ENCODE measurements at places on chromosomes 2 and 18.
A peak's percentile ranks its signal among the peaks of the same experiment; 100 is the strongest.

DNA sequence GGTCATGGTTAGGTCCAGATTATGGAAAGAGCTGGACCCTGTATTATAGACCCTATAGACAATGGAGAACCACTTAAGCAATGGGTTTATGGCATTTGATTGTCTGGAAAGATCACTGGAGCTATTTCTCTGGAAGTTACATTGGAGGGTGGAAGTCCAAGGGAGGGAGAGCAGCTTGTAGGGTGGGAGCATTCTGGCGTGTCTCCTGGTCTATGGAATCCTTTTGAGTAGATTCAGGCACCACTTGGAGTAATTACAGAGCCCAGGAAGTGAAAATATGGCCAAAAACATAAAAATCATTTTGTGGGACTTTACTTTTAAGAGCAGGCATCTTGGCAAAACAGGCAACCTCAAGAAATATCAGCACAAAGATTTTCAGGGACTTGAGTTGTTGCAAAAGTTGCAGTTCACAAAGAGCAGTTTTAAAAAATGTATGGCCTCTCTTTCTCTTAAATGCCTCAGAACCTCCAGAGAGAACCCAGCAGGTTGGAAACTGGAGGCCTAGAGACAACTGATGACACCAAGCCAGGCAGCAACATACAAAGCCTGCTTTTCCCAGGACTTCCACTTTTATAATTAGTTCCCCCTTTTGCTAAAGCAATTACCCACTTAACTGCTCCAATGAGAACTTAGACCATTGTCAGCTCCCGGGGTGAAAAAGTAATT lies 331.0 kb downstream of the MYCN start:
- no peak for DNase-seq

DNA sequence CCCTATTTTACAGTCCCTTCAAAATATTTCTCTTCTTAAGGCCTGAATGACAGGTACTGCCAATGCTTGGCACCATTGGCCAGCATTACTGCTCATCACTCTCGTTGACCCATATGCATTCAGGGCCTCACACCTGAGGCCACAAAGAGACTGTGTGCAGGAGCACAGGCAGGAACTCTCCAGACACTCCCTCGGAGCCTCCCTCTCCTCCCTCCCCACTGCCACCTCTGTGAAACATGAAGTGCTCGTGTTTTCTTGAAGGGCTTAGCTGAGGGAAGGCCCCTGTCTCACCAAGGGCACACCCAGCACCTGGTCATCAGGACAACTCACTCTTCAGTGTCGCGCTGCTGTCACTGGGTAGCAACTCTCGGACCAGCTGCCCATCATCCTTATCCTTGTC lies 85.3 kb downstream of the LOXHD1 start:
- DNase-seq, result no peak

DNA sequence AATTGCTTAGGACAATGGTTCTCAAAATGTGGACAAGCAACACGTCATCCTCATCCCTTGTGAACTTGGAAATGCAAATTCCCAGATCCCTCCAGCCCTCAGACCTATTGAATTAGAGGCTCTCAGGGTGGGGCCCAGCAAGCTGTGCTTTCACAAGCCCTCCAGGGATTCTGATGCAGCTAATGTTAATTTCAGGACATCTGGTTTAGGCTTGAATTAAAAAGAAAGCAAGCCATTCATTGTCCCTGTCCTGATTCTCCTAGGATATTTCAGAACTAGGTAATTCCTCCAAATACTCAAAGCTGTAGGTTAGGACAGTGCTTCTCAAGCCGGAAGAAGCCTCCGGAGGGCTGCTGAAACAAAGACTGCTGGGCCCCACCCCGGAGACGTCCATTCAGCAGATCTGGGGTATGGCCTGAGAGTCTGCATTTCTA lies 26.0 kb upstream of the GLI2 start:
- no peak for DNase-seq

DNA sequence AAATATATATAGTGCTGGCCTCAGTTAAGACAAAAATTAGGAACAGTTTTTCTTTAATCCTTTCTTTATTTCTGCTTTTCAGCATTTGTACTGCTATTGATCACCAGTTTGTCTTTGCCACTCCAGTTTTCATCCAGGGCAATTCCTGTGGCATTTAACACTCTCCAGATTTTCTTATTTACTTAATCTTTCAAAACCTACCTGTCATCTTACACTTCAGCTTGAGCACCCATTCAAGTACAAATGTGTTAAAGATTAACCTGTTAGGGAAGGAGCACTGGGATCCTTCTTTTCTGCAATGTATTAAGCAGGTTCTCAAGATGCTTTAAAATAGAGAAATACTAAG lies 101.8 kb upstream of the SCN1A start:
- no peak for DNase-seq

GRCh38 chr2:216029416-216030129 lies 16.2 kb upstream of the MREG start:
- no peak for DNase-seq

GRCh38 chr18:53644799-53645471 lies 579.5 kb downstream of the MBD2 start:
- no peak for DNase-seq

DNA sequence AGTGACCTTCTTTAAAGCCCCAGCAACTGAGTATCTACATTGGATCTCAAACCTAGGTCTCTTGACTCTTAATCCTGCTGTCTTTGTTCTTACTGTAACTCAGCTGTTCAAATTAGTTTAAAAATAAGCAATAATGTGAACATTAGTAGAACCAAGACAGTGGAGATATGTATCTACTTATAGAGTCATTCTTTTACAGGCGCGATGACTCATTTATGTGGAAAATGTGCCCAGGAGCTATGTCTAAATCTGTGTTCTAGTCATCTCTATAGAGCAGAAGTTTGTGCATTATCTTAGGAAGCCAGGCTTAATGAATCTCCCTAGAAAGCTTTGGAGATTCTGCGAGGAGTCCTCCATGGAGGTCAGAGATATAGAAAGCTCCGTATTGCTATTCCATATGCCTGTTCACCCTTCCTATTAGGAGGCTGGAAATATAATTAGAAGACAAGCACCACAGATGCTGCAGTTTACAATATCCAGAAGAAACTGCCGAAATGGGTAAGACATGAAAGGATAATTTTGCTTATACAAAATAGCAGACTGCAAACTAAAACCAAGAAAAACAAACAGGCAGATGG lies 211.6 kb downstream of the TRIB2 start:
- no peak for DNase-seq

DNA sequence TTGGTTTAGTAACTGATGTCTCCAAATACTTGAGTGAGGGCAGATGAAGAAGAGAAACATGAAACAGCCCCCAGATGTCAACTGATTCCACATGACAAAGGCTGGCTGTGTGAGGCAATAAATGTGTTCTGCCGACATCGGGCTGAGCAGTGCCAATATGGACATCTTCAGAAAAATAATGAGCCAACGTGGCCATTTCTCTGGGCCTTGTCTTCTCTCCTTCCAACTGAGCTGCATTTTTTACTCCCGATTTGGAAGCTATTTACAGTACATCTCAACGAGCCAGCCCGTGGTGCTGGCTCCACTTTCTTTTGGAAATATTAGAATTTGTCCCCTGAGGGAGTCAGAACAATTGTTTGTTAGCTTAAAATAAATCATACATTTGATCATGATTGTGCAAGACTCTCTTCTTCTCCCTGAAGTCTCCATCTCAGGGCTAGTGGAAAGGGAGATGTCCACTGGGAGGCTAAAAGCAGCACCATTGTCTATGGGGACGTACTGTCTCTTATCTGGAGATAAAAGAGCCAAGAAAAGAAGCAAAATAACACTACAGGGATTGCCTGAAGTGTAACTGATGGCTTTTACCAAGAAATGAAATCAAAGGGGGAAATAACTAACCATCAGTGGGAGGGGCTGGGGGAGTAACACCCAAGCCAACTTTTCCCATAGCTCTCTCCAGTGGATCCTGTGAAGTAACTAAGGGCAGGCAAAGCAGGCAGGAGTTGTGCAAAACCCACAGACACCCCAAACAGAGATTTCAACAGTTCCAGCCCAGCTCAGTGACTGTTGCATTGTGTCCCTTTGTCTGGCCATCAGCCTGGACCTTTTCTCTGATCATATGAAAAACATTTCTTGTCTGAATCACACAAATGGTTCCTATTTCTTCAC lies 114.8 kb downstream of the RDH14 start:
- DNase-seq, result no peak

GRCh38 chr2:151669585-151670081 lies 64.6 kb downstream of the NEB start:
- no peak for DNase-seq

DNA sequence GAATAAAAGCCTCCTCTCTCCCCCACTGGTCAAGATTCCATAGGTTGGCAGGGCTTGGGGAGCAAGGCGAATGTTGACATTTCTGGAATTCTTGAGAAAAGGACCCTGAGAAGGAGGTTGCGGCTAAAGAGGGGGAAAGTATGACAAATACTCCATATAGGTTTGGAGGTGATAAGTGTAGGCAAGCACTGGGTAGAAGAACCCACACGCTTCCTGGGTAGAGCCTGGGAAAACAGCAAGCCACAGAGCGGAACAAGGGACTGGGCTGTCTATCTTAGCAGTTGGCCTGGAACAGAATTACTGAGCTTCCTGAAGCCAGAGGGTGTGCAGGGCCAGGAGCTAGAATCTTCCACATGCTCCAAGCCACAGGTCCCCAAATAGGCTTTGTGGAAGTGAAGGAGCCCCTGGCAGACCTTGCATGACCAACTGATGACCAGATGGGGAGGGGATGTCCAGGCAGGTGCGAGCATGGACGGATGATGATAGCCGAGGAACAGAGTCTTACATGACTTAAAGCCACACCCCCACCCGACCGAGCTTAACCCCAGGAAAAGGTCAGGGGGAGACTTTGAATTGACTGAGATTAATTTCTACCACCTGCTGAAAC lies 9.9 kb downstream of the PRKAG3 start:
- DNase-seq, result no peak

DNA sequence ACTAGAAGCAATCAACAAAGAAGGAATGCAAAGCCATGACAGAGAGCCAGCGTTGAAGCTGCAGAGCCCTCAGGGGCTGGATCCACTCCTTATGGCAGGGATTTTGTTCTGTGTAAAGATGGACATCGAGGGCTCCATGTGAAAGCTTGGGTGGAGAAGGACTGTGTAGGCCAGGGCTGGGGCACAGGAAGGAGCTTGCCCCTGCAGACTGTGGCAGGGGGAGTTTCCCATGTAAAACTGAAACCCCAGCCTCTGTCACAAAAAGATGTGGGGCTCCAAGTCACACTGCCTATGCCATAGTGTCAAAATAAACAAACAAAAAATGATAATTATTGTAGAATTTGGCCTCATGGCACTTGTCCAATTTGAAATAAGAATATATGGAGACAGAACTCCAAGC lies 408.7 kb upstream of the HS6ST1 start:
- DNase-seq, result no peak

DNA sequence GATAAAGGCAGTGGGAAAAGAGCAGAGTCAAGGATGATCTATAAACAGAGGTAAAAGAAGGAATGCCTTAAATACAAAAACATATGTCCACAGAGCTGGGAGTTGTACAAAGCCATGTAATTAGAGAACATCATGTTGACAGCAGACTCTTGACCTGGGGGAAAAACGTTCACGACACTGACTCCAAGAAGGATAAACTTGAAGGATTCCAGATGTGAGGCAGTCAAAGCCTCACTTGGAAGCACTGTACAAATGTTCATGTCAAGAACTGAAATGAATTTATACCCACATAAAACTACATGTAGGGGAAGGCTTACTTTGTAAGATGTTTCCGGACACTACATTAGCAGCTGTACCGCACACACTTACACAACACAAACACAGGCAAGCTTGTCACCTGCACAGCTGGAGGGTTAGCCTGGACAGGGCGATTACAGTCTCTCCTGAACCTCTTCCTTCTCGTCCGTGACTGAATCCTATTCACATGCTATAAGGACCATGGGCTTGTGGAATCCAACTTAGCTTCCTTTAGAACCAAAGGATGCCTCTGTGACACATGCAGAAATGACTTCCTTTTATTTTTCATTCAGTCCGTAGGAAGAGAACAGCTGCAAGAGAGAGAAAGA lies 88.6 kb downstream of the SH3YL1 start:
- DNase-seq, result no peak

GRCh38 chr2:28590496-28591301 lies 94.8 kb downstream of the PLB1 start:
- no peak for DNase-seq

- no peak for DNase-seq
Observed at GRCh38 chr2:109229094-109229675, 100.2 kb downstream of the SH3RF3 start.

GRCh38 chr2:27993402-27993787 lies 102.9 kb downstream of the BABAM2 start:
- DNase-seq, result no peak

DNA sequence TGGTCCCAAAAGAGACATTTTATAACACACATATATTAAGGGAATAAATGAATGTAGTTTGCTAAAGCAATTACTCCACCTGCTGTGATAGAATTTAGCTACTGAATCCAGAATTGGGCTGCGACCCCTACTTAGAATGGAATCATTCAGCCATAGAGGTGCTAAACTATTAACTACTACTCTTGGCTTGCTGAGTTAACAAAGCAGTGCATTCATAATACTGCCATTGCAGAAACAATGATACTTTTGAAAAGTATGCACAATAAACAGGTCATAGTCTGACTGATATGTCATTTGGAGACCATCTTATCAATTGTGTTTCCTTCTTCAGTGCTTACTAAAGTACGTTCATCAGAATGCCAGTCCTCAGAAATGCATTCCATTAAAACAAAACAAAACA lies 273.6 kb downstream of the PIEZO2 start:
- no peak for DNase-seq

DNA sequence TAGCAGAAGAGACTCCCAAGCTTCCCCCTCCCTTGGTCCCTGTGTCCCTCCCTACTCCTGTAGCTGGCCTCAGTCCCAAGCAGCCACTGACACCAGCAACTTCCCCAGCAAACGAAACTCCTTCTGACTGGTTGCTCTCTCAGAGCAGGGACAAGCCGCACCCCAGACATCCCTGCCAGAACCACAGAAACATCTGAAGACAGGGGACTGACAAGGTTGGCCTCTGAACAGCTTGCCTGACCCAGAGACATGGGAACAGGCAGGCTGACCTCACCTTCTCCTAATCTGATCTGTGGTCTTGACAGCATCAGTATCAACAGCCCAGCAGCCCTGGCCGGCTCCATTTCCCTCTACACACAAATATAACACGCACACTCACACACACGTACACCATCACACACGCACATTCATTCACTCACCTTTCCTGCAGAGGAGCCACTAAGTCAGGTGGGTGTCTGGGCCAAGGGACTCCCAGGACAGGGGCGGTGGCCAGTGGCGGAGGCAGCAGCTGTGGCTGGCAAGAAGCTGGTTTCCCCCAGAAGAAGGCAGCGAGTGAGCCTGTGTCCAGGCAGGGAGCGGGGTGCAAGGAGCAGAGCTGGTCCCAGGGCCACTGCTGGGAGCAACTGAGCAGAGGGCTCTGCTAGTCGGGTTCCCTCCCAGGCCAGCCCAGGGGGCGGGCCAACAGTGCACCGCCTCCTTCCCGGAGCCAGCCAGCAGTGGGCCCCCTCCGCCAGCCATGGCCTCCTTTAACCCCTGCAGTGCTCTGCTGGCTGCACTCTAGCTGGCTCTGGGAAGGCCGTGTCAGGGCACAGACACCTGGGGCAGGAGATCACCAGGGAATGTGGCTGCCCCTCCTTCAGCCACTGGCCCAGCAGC lies 59.1 kb downstream of the TNS1 start:
- peak; percentile 54 for DNase-seq

- DNase-seq, result no peak
Observed at GRCh38 chr18:38545071-38545470, 979.5 kb upstream of the CELF4 start.

- no peak for DNase-seq
Observed at GRCh38 chr2:191926671-191927070, 79.8 kb upstream of the CAVIN2 start.

- DNase-seq, result no peak
Observed at GRCh38 chr2:120990451-120990871, 254.8 kb downstream of the GLI2 start.

GRCh38 chr2:134087371-134087921 lies 166.4 kb upstream of the MGAT5 start:
- no peak for DNase-seq

Measured in substantia nigra (tissue), 51 donors.